ENCODE measurements at places on chromosomes 5 and 9.
A peak's percentile ranks its signal among the peaks of the same experiment; 100 is the strongest.

DNA sequence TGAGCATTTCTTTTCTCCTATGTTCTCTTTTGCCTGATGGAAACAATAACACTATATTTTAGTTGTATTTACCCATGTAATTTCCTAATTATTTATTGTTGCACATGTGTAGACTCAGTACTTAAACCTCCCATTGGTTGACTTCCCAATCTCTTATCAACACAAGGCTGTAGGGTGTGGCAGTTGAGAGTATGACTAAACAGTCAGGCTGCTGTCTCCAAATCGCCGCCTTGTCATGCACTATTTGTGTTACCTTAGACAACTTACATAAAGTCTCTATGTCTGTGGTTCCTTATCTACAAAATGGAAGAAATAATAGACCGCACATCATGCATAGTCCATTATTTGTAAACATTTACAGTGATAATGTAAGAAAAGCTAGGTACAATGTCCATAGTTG lies 68.9 kb upstream of the EFNA5 start:
- no peak for DNase-seq

- DNase-seq, result no peak
Measured at GRCh38 chr5:63263411-63263810, 684.8 kb downstream of the LRRC70 start.

DNA sequence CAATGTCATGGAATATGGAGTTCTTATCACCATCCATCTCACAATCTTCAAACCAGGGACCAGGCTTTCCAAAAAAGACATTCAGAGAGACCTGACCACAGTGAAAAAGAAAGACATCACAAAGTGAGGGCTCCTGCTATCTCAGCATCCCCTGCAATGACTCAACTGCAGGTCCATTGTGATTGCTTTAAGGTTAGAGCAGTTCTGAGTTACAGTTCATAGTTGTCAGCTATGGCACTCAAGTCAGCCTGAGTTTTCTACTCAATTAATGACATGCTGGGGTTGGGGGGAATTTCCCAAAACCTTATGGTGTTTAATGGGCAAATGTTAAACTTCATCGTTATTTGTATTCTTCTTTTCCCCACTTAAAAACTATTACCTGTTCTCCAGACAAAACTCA lies 58.9 kb downstream of the CEMIP2 start:
- DNase-seq, result no peak

- DNase-seq, result no peak
Measured at GRCh38 chr5:36623832-36624231, 17.4 kb downstream of the SLC1A3 start.

- DNase-seq, result no peak
Measured at GRCh38 chr9:36078051-36078450, 41.3 kb downstream of the RECK start.

DNA sequence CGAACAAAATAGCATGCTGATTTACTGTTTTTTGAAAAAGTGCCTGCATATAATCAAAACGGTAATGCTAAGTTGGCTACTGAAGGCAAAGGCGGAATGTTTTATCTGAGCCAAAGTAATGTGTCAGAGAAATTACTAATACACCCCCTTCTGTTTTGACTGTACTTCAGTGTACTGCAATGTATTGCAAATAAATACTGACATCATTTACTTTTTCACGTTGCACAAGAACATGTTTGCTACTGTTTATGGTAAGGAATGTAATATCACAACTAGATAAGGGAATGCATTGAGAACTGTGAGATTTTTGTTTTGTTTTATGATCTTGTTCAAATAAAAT lies 813 bp upstream of the AGTPBP1 start:
- no peak for DNase-seq

- no peak for DNase-seq
Measured at GRCh38 chr5:100641833-100642232, 106.7 kb downstream of the FAM174A start.

DNA sequence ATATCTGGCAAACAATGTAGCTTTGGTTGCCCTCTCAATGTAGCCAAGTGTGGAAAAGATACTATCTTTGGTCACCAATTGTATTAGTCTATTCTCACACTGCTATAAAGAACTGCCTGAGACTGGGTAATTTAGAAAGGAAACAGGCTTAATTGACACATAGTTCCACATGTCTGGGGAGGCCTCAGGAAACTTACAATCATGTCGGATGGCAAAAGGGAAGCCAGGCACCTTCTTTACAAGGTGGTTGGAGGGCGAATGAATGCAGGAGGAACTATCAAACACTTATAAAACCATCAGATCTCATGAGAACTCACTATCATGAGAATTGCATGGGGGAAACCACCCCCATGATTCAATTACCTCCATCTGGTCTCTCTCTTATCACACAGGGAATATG lies 133.1 kb upstream of the TBCA start:
- no peak for DNase-seq

DNA sequence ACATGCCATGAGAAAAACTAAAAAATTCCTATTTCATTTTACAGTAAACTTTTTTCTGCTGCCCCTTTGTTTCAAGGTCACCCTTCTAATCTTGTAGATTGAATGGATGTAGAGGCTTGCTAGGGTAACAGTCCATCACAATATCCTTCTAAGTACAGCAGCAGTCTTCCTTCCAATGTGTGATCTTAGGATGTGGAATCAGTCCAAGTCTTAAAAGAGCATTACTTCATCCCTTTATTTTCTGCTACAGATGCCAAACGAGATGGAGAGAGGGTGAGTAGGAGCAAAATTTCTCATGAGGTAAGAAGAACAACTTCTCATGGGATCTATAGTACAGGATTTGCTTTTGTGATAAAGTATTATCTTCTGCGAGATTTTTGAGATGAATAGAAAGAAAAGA lies 704 bp upstream of the IL33 start:
- DNase-seq, result no peak

GRCh38 chr9:111794835-111795556 lies at the start of gene SHOC1:
TSS of gene SHOC1 (minus strand) at chr9:111794937. CDS start at chr9:111791418, 3,519 bp downstream.
- DNase-seq, result no peak

- DNase-seq, result no peak
Measured at GRCh38 chr5:67619235-67619634, 422.6 kb upstream of the CD180 start.

- peak; percentile 58 for DNase-seq
Measured at GRCh38 chr5:38645508-38645907, 89.1 kb upstream of the LIFR start.

DNA sequence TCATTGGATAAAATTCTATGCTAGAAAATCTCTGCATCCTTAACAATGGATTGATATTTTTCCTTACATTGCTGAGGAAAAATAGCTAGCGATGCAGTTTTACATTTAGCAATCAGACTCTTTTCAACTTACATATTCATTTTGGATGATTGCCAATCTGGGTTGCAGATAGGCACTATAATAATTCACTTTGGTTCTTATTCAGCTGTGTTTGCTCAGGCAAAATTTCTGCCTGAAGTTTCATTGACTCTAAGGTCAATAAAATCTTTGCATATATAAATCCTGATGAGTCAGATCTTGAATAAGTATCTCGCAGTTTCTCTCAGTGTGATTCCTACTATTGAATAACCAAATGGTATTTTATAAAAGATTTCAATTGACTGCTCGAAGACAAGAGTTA lies 1105.8 kb downstream of the CDH18 start:
- no peak for DNase-seq

GRCh38 chr9:68694125-68694524 lies 10.9 kb upstream of the PIP5K1B start:
- no peak for DNase-seq

DNA sequence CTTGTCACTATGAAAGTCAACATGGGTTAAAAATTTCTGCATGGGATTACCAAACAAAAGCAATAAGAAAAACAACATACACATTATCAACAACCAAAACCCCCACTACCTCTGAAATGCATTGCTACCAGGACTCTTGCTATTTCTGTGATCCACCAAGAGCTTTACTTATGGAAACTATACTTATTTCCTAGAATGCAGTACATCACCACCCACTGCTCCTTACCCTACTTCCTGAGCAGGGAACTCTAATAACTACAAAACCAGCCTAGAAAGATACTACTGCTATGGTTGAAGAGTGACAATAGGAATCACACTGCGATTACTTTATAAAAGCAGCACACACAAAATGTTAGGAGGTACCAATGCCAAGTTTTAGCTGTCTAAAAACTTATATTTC lies 22.2 kb downstream of the LURAP1L start:
- DNase-seq, result no peak

DNA sequence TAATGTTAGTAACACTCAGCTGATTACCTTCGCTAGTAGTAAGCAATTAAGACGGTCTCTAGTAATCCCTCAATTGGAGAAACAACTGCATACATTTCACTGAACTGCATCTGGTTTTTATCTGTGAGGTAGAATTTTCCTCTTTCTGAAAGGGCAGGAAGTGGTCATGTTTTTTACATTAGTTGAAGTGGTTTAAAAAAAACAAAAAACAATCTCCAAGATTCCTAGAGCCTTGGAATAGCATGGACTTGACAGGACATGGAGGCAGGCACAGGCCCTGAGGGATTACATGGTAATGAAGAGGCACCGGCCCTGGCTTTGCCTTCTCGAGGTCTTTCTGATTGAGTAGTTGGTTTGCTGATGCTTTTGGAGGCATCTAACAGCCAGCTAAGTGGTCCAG lies 25.8 kb downstream of the THBS4 start:
- DNase-seq, result no peak

- peak; percentile 79 for DNase-seq
Measured at GRCh38 chr5:135032999-135033861, 798 bp downstream of the PITX1 start.

DNA sequence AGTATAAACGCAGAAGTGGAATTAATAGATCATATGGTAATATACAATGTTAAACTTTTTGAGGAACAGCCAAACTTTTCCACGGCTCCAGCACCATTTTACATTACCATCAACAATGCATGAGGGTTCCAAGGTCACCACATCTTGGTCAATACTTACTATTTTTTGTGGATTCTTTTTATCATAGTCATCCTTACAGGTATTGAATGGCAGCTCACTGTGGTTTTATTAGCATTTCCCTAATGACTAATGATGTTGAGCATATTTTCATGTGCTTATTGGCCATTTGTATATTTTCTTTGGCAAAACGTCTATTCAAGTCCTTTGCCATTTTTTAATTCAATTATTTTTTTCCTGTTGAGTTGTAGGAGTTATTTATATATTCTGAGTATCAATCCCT lies 14.1 kb upstream of the RAPGEF6 start:
- DNase-seq, result no peak

- no peak for DNase-seq
Measured at GRCh38 chr9:29816954-29817703, 2243.8 kb upstream of the C9orf72 start.

GRCh38 chr5:73705364-73705763 lies 79.4 kb downstream of the ARHGEF28 start:
- DNase-seq, result no peak

- peak; percentile 58 for DNase-seq
Measured at GRCh38 chr9:114233491-114234185, 78.3 kb downstream of the COL27A1 start.

DNA sequence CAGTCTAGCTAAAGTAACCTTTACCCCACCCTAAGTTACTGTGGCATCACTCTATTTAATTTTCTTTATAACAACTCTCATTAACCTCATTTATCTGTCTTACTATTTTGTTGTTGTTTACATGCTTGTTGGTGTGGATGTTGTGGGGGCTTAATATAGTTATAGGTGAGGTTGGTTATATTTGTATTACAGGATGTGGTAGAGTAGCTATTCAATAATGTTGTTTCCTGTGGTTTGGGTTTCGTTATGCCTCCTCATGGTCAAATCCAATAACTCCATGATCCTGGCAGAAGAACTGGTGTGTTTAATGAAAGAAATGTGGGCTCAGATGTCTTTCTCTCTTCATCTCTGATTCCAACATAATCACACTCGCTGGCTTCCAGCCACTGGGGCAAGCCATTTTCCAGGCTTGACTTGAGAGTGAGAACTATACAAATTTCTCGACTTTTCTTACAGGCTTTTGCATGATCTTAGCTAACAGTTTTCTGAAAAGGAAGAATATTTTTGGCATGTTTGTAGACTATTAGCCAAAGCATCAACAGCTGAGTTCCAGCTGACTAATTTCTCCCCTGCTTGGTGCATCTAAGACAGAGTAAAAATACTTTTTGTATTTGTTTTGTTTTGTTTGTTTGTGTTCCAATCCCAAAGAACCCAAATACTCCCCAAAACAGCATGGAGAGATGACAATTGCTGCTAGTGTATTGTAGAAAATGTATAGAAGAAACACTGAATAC lies 303.7 kb upstream of the PAPPA start:
- DNase-seq, result no peak
